Activated naive CD8-positive, alpha-beta T cell treated with anti-CD3 and anti-CD28 coated beads, Interleukin-2, amount 10 ng/mL, durations not matched to agents 7 days and 5 days (primary cell): ENCODE measurements at places on chromosomes 3 and 15.

DNA sequence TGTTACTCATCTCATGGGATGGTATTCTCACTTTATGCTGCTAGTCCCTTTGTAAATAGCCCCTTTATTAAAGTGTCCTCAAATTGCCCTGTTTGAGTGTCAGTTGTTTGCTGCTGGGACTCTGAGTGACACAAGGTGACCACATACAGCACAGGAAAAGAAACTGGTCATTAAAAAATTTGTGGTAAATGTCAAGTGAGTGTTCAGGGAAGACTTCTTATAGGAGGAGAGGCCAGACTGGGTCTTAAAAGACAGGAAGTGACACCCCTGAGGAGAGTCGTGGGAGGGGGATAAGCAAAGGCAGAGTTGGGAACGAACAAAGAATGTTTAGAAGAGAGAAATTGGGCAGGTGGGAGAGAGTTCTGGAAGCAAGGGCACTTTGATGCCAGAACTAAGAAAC, 35.2 kb downstream of the CCR3 start:
- peaks cover 59% of the 10 kb centered on the region for H3K4me1 ChIP-seq
- peaks cover 6% of the 10 kb centered on the region for H3K27me3 ChIP-seq
- peaks cover 33% of the 10 kb centered on the region for H3K36me3 ChIP-seq
- H3K4me3 ChIP-seq = peak overlapping the region; percentile 36
- DNase-seq = no peak

- no peak overlapping the region for H3K4me3 ChIP-seq
- H3K27me3 ChIP-seq = peaks cover 3% of the 10 kb centered on the region
- H3K36me3 ChIP-seq = no peaks in the 10 kb centered on the region
- no peak for DNase-seq
- peaks cover 1% of the 10 kb centered on the region for H3K4me1 ChIP-seq
Observed at GRCh38 chr3:171001957-171002694, 24.4 kb downstream of the SLC2A2 start.

GRCh38 chr15:63987796-63988378, 58.4 kb downstream of the DAPK2 start:
- H3K27ac ChIP-seq = no peak overlapping the region
- H3K36me3 ChIP-seq = no peaks in the 10 kb centered on the region
- peaks cover 2% of the 10 kb centered on the region for H3K27me3 ChIP-seq
- no peak overlapping the region for H3K4me3 ChIP-seq
- peaks cover 11% of the 10 kb centered on the region for H3K4me1 ChIP-seq
- peak; percentile 2 for DNase-seq

DNA sequence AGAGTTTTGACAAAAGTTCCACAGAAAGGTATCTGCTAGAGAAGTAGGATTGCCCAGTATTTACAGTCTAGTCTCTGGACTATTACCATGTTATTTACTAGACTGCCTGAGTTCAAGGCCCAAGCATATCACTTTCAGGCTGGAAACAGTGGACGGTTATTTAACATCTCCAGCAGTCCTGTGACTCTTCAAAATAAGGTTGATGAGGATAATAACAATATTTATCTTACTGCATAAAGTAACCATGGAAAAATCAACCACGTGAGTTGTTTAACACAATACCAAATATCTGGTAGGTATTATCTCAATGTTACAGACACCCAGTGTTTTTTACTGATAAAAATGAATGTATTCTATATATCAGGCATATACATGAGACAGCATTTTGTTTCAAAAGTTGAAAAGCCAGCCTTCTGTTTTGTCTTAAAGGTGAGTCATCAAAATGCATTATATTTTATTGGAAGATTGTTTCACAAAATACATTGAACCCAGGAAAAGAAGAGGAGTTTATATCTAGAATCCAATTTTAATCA, 535.8 kb downstream of the TBL1XR1 start:
- H3K36me3 ChIP-seq = no peaks in the 10 kb centered on the region
- no peaks in the 10 kb centered on the region for H3K27me3 ChIP-seq
- no peak for DNase-seq
- no peak overlapping the region for H3K27ac ChIP-seq
- H3K4me1 ChIP-seq = no peaks in the 10 kb centered on the region

- no peak overlapping the region for H3K27ac ChIP-seq
- peaks cover 2% of the 10 kb centered on the region for H3K27me3 ChIP-seq
- no peaks in the 10 kb centered on the region for H3K4me1 ChIP-seq
- H3K36me3 ChIP-seq = peaks cover 2% of the 10 kb centered on the region
- DNase-seq = no peak
Observed at GRCh38 chr3:9276761-9277370, 27.4 kb upstream of the SRGAP3 start.

DNA sequence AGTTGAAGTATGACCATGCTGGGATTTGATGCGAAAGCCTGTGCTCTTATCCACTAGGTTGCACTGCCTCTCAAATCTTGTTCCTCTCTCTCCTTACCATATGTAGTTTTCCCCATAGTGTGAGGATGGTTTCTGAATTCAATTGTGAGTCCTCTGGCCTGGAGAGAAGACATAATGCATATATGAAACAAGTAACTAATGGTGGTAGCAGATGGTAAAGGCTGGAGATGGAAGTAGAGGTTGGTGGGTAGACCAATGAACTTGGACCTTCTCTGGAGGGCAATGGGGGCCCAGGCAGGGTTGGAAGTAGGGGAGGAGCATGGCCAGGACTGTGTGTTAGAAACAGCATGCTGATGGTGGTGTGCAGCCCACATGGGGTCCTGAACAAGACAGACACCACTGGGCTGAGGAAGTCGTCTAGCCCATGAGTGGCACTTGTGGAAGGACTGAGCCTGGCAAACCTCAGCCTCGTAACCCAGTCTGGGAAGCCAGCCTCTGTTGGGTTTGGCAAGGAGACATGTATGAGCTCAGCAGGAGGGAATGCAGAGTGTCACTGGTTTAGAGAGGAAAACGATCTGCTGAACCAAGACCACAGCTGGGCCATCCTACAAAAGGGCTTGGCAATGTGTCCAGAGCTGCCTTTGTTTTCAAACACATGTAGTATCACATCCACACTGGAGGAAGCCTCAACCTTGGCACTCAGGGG, 18.5 kb upstream of the LMCD1 start:
- no peaks in the 10 kb centered on the region for H3K4me1 ChIP-seq
- no peak for DNase-seq
- H3K36me3 ChIP-seq = no peaks in the 10 kb centered on the region
- H3K27ac ChIP-seq = no peak overlapping the region
- H3K4me3 ChIP-seq = no peak overlapping the region

GRCh38 chr3:64234571-64234970, 9.3 kb upstream of the PRICKLE2 start:
- no peaks in the 10 kb centered on the region for H3K36me3 ChIP-seq
- no peak for DNase-seq
- no peak overlapping the region for H3K27ac ChIP-seq
- no peak overlapping the region for H3K4me3 ChIP-seq
- no peaks in the 10 kb centered on the region for H3K27me3 ChIP-seq

- H3K36me3 ChIP-seq = peaks cover 10% of the 10 kb centered on the region
- DNase-seq = no peak
- no peak overlapping the region for H3K27ac ChIP-seq
- no peak overlapping the region for H3K4me3 ChIP-seq
- H3K4me1 ChIP-seq = no peaks in the 10 kb centered on the region
- no peaks in the 10 kb centered on the region for H3K27me3 ChIP-seq
Observed at GRCh38 chr15:42217568-42217967, 9.5 kb upstream of the VPS39 start.
